MCF 10A (cell line): ENCODE measurements at places on chromosomes 7 and 10. TPM values are rescaled to one million over a fixed set of nuclear protein-coding genes. Genes with fewer than 3 reads are reported as not detected.

The TDRD1 gene
- total RNA-seq: not detected in 2 replicates

The DDC gene
- total RNA-seq: 0.64 and 0.79 TPM in 2 replicates

GRCh38 chr10:43261578-43262396 lies 5.1 kb downstream of the RASGEF1A start:
- H3K27ac ChIP-seq: no peak overlapping the region
- DNase-seq: no peak
- peak overlapping the region; percentile 38 for H3K4me3 ChIP-seq
- H3K27me3 ChIP-seq: no peaks in the 10 kb centered on the region

DNA sequence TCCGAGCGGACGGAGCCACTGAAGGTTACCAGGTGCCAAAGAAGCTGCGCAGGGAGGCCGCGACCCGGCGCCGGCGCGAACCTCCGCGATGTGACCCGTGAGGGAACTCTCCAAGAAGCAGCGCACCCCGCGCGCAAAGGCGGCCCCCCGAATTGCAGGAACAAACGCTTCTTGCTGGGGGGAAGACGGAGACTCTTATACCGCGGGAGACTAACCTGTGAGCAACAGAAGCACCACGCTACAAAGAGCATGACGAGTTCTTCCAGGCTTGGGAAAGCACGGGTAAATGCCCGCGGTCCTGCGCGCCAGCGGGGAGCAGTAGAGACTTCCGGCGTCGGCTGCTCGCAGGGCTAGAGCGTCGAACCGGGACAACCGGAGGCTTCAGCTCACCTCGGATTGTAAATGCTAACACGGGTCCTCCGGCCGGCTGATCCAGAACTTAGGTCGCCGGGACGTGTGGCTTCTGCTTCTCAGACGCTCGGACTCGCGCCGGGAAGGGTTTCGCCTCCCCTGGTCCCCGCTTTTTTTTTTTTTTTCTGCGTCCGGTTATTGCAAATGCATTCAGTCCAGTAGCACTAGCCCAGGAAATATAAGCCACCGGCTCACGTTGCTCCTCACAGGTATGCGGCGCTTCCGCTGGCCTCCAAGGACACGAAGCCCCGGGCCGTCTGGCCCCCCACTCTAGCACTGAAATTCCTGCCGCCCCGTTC lies at the start of gene COA1:
TSS of gene COA1 (minus strand) at position 310 of the 710 bp plus-strand sequence. CDS start 80,909 bp downstream, outside the sequence.
- H3K4me1 ChIP-seq: peaks cover 4% of the 10 kb centered on the region
- H3K27me3 ChIP-seq: no peaks in the 10 kb centered on the region
- DNase-seq: peak; percentile 89

GRCh38 chr7:55120501-55121198 lies 101.8 kb downstream of the EGFR start:
- peaks cover 43% of the 10 kb centered on the region for H3K4me1 ChIP-seq
- peak overlapping the region; percentile 70 for H3K27ac ChIP-seq
- no peak overlapping the region for H3K4me3 ChIP-seq
- DNase-seq: peak; percentile 69
- H3K36me3 ChIP-seq: peaks cover 78% of the 10 kb centered on the region
- H3K27me3 ChIP-seq: no peaks in the 10 kb centered on the region
